Activated CD4-positive, alpha-beta T cell treated with anti-CD3 and anti-CD28 coated beads, Interleukin-2, amount 50 U/mL, for 24 hours (primary cell): ENCODE measurements at places on chromosomes 12 and 14.

- DNase-seq = no peak
Measured at GRCh38 chr14:36361210-36361853, 40.9 kb upstream of the MBIP start.

DNA sequence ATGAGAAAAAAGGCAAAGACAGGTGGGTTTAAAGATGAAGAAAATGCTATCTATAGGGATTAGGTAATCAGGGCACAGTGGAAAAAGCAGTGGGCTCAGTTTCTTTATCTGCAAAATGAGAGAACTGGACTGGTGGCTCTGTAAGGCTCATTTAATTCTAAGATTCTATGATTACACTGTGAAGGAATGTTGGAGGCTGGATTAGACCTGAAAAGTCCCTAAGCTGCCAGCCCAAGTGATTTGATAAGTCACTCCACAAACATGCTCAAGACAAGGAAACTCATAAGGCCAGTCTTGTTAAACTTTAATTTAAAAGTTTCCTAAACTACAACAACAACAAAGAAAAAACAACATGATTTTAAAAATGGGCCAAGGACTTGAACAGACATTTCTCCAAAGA, 75.1 kb downstream of the DCAF5 start:
- no peak for DNase-seq

DNA sequence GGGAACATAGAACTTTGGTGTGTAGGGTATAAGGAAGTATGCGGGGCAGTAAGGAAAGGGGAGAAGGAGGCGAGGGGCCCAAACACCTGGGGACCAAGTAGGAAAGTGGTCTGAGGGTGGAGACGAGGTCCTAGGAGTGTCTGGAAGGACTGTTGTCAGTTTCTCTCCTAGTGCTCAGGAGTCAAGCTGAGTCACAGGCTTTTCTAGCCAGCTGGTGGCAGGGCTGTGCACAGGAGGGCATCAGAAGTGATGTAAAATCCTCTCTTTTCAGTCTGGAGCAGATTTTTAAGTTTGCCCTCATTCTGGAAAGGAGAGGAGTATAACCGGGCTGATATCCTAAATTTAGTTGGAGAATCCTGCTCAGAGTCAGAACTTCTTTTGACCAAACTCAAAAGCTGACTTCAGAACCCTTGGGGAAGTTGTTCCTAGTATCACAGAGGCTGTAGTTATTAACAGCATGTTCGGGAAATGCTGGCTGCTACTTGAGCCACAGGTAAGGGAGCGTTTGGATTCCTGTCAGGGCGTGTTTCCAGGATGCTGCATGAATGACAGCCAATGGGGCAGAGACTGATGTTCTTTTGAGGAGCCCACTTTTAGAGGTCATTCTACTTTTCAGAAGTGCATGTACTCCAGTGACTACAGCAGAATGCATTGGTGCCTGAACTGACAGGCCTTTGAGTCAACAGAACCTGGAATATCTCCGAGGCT, 19.3 kb downstream of the ZNF664 start:
- no peak for DNase-seq

GRCh38 chr12:130563323-130563722, 152.8 kb downstream of the RIMBP2 start:
- DNase-seq = no peak

DNA sequence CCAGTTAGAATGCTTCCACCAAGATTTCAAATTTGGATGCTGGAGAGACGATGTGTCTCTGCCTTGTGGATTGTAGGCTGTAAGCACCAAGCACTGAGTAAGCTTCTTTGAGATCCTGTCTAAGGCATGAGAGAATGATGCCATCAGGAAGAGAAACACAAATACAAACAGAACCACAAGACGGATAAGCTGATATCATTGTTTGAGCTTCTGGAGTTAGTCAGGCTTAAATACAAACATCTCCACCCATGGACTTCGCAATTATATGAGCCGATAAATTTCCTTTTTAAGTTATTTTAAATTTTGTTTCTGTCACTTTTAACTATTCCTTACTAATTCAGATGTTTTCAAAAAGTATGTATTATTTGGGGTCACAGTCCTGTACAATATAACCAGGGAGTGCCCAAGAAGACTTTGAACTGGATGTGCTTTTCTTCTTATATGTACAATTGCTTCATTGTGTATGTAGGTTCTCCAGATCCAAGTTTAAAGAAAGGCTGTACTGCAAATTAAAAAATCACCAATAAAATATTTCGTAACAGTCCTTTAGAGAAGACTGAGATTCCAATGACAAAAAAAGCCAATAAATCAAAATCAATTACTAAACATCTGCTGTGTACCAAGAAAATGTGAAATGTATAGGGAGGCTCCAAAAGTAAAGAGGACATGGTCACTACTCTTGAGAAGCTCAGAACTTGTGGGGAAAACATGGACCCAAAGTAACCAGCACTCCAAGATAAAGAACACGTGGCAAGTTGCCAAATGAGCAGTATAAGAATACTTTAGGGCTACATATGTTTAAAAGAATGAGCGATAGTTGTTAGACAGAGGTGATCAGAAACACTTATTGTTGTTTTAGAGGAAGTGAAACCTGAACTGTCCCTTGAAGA, 274.1 kb downstream of the ADAMTS20 start:
- DNase-seq = no peak
